ENCODE measurements at places on chromosomes 12 and 14. TPM values are rescaled to one million over a fixed set of nuclear protein-coding genes. Genes with fewer than 3 reads are reported as not detected.
A peak's percentile ranks its signal among the peaks of the same experiment; 100 is the strongest.

The SLCO1B1 gene
- total RNA-seq = not detected

- H3K4me1 ChIP-seq = peaks cover 59% of the 10 kb centered on the region
- no peak overlapping the region for H3K4me3 ChIP-seq
- no peaks in the 10 kb centered on the region for H3K27me3 ChIP-seq
- peak overlapping the region; percentile 72 for H3K27ac ChIP-seq
- DNase-seq = no peak
These were observed 53.8 kb upstream of the NPFF start for GRCh38 chr12:53560912-53561589.

The SLC39A5 gene
- total RNA-seq = 0.53 TPM

DNA sequence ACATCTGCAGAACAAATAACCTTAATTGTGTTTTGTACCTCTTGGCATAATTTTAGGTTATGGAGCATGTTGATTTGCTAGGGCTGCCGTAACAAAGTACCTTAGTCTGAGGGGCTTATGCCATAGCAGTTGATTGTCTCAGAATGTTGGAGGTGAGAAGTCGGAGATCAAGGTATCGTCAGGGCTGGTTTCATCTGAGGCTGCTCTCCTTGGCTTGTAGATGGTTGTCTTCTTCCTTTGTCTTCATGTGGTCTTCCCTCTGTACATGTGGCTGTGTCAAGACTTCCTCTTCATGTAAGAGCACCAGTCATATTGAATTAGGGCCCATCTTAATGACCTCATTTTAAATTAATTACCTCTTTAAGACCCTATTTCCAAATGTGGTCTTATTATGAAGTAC lies 64.4 kb upstream of the PTHLH start:
- H3K27me3 ChIP-seq = peaks cover 3% of the 10 kb centered on the region
- no peaks in the 10 kb centered on the region for H3K4me1 ChIP-seq
- H3K27ac ChIP-seq = no peak overlapping the region
- H3K36me3 ChIP-seq = no peaks in the 10 kb centered on the region
- DNase-seq = no peak

GRCh38 chr14:76773188-76773885 lies 12.1 kb downstream of the VASH1 start:
- no peaks in the 10 kb centered on the region for H3K36me3 ChIP-seq
- peak; percentile 51 for DNase-seq
- no peak overlapping the region for H3K27ac ChIP-seq
- H3K4me1 ChIP-seq = peaks cover 17% of the 10 kb centered on the region
- H3K4me3 ChIP-seq = no peak overlapping the region
- H3K27me3 ChIP-seq = no peaks in the 10 kb centered on the region

- H3K27me3 ChIP-seq = no peaks in the 10 kb centered on the region
- DNase-seq = no peak
- no peak overlapping the region for H3K4me3 ChIP-seq
- peaks cover 45% of the 10 kb centered on the region for H3K4me1 ChIP-seq
These were observed 473.8 kb downstream of the RAD51B start for GRCh38 chr14:68293404-68293803.

GRCh38 chr12:32196250-32197198 lies 89.9 kb downstream of the BICD1 start:
- H3K36me3 ChIP-seq = peaks cover 11% of the 10 kb centered on the region
- H3K4me3 ChIP-seq = no peak overlapping the region
- H3K27ac ChIP-seq = no peak overlapping the region
- peak; percentile 10 for DNase-seq
- H3K27me3 ChIP-seq = no peaks in the 10 kb centered on the region

The ADCK1 gene
- 4.9 TPM for total RNA-seq

DNA sequence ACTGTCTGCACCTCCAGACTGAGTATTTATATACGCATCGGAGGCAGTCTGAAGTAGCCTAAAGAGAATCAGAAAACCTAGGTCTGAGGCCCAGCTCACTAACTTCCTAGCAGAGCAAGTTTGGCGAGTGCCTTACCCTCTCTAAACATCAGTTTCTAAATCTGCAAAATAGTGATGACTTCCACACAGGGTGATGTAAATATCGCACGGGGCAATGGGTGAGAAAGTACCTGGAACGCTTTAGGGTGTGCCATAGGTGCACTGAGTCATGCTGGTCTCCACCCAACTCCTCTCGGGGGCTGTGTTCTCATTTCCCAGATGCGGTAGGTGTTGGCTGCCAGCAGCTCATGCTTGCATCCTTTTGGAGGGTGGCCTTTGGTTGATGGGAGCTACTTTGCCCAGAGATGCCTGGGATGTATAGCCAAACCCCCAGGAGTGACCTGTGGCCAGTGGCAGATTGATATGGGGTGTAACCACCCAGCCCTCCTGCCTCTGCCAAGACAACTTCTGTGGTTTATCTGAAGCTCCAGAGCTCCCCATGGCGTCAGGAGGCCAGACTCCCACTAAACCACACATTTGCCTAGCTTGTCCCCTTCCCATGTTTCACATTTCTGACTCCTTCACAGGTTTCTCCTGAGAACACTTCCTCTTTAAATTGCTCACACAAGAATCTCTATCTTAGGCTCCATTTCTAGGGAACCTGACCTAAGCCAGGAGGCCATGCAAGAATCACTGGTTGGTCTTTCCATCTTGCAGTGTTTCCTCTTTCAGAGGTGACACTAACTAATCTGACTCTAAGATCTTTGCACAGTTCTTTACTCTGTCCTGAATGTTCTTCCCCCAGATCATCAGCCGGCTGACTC lies 62.0 kb upstream of the TUNAR start:
- H3K4me1 ChIP-seq = no peaks in the 10 kb centered on the region
- H3K27ac ChIP-seq = no peak overlapping the region
- DNase-seq = no peak
- H3K4me3 ChIP-seq = no peak overlapping the region
- H3K27me3 ChIP-seq = peaks cover 43% of the 10 kb centered on the region

DNA sequence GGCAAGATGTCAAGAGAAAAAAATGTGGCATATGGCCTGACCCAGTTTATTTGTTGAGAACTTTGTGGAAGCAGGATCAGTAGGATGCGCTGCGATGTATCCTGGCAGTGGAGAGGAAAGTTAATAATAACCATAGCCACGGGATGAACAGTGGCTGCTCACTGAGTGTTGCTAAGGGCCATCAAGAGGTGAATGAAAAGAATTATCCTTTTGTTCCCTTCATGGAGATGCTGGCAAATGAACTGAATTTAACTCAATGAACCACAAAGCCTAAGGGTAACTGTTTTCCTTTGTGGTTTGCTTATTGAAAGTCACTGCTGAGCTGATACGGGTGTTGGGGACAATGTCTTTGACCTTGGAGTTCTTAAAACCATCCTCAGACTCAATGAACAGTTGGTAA lies 476.5 kb downstream of the APAF1 start:
- no peaks in the 10 kb centered on the region for H3K36me3 ChIP-seq
- H3K27me3 ChIP-seq = no peaks in the 10 kb centered on the region
- H3K4me1 ChIP-seq = no peaks in the 10 kb centered on the region
- no peak overlapping the region for H3K4me3 ChIP-seq

The KLRB1 gene
- total RNA-seq = 0.40 TPM

GRCh38 chr12:128387811-128388422 lies 120.9 kb downstream of the TMEM132C start:
- H3K4me1 ChIP-seq = no peaks in the 10 kb centered on the region
- H3K27me3 ChIP-seq = no peaks in the 10 kb centered on the region
- H3K27ac ChIP-seq = no peak overlapping the region
- H3K4me3 ChIP-seq = no peak overlapping the region

- no peak for DNase-seq
- no peak overlapping the region for H3K4me3 ChIP-seq
- H3K4me1 ChIP-seq = peaks cover 17% of the 10 kb centered on the region
- H3K36me3 ChIP-seq = peaks cover 27% of the 10 kb centered on the region
These were observed 4.0 kb downstream of the C14orf119 start for GRCh38 chr14:23099212-23099861.

GRCh38 chr14:26765768-26766520 lies 168.1 kb upstream of the NOVA1 start:
- DNase-seq = no peak
- no peaks in the 10 kb centered on the region for H3K36me3 ChIP-seq
- no peaks in the 10 kb centered on the region for H3K27me3 ChIP-seq
- H3K4me1 ChIP-seq = no peaks in the 10 kb centered on the region
- H3K27ac ChIP-seq = no peak overlapping the region
- no peak overlapping the region for H3K4me3 ChIP-seq

DNA sequence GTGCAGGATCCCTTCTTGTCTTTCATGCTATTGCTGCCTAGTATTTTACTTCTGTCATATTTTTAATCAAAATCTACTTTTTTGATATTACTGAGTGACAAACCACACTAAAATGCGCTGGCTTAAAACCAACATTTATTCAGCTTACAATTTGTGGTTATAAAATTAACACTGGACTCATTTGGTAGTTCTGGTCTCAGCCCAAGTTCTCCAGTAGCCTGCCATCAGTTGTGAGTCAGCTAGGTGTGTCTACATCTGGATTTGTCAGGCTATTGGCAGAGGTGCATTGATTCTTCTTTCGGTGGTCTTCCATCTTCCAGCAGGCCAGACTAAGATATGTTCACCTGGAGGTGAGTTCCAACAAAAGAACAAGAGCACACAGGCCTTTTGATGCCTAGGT lies 765.1 kb upstream of the FBXO33 start:
- no peak overlapping the region for H3K27ac ChIP-seq
- DNase-seq = no peak
- H3K27me3 ChIP-seq = no peaks in the 10 kb centered on the region
- H3K4me1 ChIP-seq = no peaks in the 10 kb centered on the region

GRCh38 chr12:12474931-12475795 lies 87.5 kb downstream of the DUSP16 start:
- H3K27me3 ChIP-seq = no peaks in the 10 kb centered on the region
- peaks cover 65% of the 10 kb centered on the region for H3K36me3 ChIP-seq
- H3K4me3 ChIP-seq = peak overlapping the region; percentile 59
- peak; percentile 78 for DNase-seq

Measured in activated CD4-positive, alpha-beta T cell treated with anti-CD3 and anti-CD28 coated beads for 36 hours (primary cell).